ENCODE measurements at places on chromosomes 13 and 19.

DNA sequence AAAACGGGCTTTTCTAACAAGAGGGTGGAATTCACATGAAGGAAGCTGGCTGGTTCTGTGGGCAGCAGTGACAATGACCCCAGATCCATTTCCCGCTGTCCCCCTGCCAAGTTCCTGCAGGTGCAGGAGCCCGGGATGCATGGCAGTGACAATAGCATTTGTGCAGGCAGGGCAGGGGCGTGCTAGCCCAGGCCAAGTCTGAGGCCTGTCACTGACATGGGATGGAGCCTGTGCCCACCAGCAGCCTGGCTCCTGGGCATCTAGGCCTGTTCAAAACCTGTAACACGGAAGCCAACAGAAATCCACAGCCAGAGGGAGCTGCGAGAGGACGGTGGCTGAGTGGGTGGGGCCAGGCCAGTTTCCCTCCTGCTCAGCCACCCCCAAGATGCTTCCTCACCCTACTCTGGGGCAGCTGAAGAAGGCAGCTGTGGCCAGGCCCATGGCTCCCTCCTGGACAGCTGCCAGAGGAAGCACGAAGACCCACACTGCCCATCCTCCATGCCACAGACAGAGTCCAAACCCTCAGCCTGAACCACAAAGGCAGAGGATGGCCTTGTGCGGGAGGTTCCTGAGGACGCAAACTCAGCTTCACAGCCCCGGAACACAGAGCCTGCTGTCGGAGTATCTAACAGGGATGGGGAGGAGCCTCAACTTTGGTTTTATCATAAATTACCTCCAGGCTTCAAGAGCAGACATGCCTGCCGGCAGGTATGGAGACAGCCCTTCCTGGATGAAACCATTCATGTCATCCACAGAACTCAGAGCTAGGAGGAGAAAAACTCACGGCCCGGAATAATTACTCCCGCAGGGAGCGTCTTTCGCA is 74.0 kb downstream of the CEBPG start:
- no peaks in the 10 kb centered on the region for H3K36me3 ChIP-seq
- no peak overlapping the region for H3K4me3 ChIP-seq
- H3K27me3 ChIP-seq = no peaks in the 10 kb centered on the region
- H3K4me1 ChIP-seq = no peaks in the 10 kb centered on the region
- no peak for DNase-seq
- H3K27ac ChIP-seq = no peak overlapping the region

DNA sequence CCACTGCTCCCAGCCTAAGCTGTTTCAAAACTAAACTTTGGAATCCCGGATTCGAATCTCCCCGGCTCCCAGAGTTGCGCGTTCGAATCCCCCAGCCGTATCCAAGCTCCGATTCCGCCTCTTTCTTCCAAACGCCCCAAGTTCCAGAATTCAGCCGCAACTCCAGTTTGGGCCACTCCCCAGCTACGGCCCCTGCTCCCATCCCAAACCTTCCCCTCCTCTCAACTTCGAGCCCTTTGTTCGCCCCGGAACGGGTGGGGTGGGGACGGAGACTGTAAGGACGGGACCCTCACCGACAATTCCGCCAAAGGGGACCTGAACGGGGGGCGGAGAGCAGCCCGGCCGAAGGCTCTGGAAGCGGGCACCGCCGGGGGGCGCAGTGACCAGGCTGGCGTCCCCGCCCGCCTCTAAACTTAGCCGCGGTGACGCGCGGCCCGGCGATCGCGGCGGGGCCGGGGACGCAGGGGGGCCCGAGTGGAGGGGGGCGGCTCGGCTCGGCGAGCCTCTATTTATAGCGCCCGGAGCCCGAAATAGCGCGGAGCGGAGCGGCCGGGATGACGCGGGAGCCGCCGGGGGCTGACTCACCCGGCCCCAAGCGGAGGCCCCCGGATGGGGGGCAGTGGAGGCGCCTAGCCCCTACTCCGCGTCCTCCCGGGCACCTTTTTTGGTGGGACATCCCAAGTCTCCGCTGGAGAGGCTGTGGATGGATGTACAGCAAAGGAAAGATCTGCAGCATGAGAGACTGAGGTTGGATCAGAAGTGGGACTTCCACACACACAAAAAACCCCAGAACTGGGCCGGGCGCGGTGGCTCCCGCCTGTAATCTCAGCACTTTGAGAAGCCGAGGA is 4.9 kb upstream of the ERCC1 start:
- peaks cover 25% of the 10 kb centered on the region for H3K4me1 ChIP-seq
- H3K27me3 ChIP-seq = no peaks in the 10 kb centered on the region
- DNase-seq = peak; percentile 74
- peak overlapping the region; percentile 87 for H3K4me3 ChIP-seq
- peak overlapping the region; percentile 88 for H3K27ac ChIP-seq

- H3K27me3 ChIP-seq = no peaks in the 10 kb centered on the region
- no peaks in the 10 kb centered on the region for H3K36me3 ChIP-seq
- DNase-seq = no peak
Observed at GRCh38 chr13:78630511-78630910, 27.2 kb upstream of the POU4F1 start.

GRCh38 chr13:25978961-25979360 is 72.9 kb downstream of the SHISA2 start:
- no peaks in the 10 kb centered on the region for H3K27me3 ChIP-seq
- H3K4me1 ChIP-seq = peaks cover 3% of the 10 kb centered on the region
- DNase-seq = no peak
- H3K36me3 ChIP-seq = no peaks in the 10 kb centered on the region
- H3K4me3 ChIP-seq = no peak overlapping the region

DNA sequence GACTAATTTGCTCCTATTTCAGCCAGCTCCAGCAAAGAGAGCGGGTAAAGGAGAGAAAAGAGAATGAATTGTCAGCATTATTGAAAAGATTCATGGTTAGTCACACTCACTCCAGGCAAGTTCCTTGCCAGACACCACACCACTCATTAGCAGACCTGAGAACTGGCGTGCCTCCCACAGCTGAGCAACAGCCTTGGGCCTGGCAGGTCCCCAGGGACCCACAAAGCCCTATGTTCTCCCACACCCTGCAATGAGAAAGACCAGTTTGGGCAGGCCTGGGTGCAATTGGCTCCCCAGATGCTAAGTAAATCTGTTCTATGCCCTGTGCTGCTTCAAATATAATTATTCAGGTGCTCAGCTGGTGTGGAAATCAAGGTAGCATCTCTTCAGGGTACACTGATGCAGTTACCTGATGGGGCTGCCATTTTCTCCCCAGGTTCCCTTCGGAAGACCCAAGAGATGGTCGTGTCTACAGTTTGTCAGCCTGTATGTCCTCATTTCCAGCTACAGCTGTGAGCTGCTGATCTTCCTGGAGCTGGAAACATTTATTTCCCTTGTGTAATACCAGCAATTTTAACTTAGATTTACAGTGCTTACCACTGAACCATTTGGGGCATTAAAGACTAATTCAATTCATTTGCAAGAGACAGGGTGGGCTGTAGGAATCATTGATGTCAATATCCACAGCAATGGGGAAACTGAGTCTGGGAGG is 405.0 kb downstream of the COG6 start:
- peak; percentile 41 for DNase-seq
- peak overlapping the region; percentile 7 for H3K27ac ChIP-seq
- H3K27me3 ChIP-seq = no peaks in the 10 kb centered on the region
- no peaks in the 10 kb centered on the region for H3K4me1 ChIP-seq
- no peak overlapping the region for H3K4me3 ChIP-seq

- no peaks in the 10 kb centered on the region for H3K4me1 ChIP-seq
- no peaks in the 10 kb centered on the region for H3K36me3 ChIP-seq
- no peak overlapping the region for H3K27ac ChIP-seq
- no peak overlapping the region for H3K4me3 ChIP-seq
Observed at GRCh38 chr13:32951580-32951979, 64.6 kb upstream of the KL start.

- no peaks in the 10 kb centered on the region for H3K36me3 ChIP-seq
- no peak overlapping the region for H3K4me3 ChIP-seq
- H3K27me3 ChIP-seq = no peaks in the 10 kb centered on the region
- no peak overlapping the region for H3K27ac ChIP-seq
Observed at GRCh38 chr13:27034678-27035111, 136.9 kb downstream of the USP12 start.

GRCh38 chr19:48403606-48404005 is 10.1 kb downstream of the GRIN2D start:
- no peak overlapping the region for H3K27ac ChIP-seq
- DNase-seq = no peak
- no peak overlapping the region for H3K4me3 ChIP-seq
- H3K36me3 ChIP-seq = no peaks in the 10 kb centered on the region

- H3K36me3 ChIP-seq = no peaks in the 10 kb centered on the region
- H3K27ac ChIP-seq = peak overlapping the region; percentile 94
- peak; percentile 82 for DNase-seq
Observed at GRCh38 chr19:18460900-18461299, 23.0 kb upstream of the ISYNA1 start.

- no peak for DNase-seq
- no peaks in the 10 kb centered on the region for H3K27me3 ChIP-seq
- no peak overlapping the region for H3K27ac ChIP-seq
- no peak overlapping the region for H3K4me3 ChIP-seq
Observed at GRCh38 chr19:43725468-43725867, 9.6 kb downstream of the IRGC start.

GRCh38 chr13:42405665-42406390 is 133.9 kb downstream of the AKAP11 start:
- H3K4me1 ChIP-seq = no peaks in the 10 kb centered on the region
- no peaks in the 10 kb centered on the region for H3K27me3 ChIP-seq
- no peak overlapping the region for H3K4me3 ChIP-seq
- DNase-seq = no peak

GRCh38 chr13:39603424-39603947 is 493 bp upstream of the LHFPL6 start:
- H3K36me3 ChIP-seq = no peaks in the 10 kb centered on the region
- H3K27ac ChIP-seq = peak overlapping the region; percentile 81
- H3K4me3 ChIP-seq = peak overlapping the region; percentile 83
- DNase-seq = no peak

DNA sequence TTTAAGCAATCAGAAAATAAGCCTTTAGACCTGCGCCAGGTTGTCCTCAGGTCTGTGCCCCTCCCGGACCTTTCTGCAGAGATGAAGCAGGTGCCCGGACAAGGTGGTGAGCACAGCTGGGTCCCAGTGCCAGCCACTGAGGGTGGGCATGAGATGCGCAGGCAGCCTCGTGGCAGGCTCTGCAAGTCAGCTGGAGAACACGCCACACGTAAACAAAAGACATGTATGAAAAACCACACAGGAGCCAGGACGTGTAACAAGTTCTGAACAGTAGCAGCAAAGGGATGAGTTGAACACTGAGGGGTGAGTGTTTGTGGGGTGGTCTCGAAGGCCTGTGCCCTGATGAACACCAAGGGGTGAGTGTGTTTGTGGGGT is 68.8 kb upstream of the MCF2L start:
- no peak overlapping the region for H3K27ac ChIP-seq
- no peaks in the 10 kb centered on the region for H3K4me1 ChIP-seq
- H3K4me3 ChIP-seq = no peak overlapping the region

DNA sequence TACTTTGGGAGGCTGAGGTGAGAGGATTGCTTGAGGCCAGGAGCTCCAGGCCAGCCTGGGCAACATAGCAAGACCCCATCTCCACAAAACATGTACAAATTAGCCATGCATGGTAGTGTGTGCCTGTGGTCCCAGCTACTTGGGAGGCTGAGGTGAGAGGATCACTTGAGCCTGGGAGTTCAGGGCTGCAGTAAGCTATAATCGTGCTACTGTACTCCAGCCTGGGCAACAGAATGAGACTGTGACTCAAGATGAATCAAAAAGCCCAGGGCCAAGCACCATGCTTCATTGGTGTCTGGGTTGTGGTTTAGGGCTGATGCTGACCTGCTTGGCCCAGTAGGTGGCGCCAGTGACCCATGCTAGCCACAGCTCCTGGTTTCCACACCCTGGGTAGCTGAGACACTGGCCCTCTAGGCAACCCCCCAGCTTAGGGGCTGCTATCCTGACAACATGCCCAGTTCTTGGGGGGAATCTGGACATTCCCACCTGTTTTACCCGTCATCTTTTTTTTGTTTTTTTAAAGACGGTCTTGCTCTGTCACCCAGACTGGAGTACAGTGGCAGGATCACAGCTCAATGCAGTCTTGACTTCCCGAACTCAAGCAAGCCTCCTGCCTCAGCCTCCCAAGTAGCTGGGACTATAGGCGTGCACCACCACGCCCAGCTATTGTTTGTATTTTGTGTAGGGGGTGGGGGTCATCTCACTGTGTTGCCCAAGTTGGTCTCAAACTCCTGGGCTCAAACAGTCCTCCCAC is 5.5 kb downstream of the CCDC124 start:
- H3K27ac ChIP-seq = no peak overlapping the region
- DNase-seq = peak; percentile 65
